GM12864 (cell line): ENCODE measurements at places on chromosomes 7 and 10.

- DNase-seq = no peak
Measured at GRCh38 chr10:119523895-119524719, 18.4 kb downstream of the RGS10 start.

- no peak for DNase-seq
Measured at GRCh38 chr7:90772410-90772809, 176.3 kb downstream of the CDK14 start.

DNA sequence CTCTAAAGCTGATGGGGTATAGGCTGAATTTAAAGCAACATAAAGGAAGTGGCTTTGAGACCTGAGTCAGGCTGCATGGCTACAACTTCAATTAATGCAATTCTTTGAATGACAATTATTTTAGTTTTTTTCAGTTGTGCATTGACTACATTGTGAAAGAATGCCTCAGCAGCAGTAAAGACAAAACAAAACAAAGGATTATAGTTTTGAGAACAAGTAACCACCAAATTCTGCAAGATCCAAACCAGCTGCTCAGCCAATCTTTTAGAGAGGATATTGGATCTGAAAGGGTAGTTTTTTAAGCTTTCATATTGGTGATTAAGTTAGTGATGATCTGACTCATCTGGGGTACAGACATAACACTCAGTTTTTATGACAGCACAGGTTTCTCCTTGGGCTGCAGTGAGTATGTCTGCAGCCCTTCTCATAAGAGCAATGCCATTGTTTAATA is 40.6 kb upstream of the ABCA13 start:
- no peak for DNase-seq

DNA sequence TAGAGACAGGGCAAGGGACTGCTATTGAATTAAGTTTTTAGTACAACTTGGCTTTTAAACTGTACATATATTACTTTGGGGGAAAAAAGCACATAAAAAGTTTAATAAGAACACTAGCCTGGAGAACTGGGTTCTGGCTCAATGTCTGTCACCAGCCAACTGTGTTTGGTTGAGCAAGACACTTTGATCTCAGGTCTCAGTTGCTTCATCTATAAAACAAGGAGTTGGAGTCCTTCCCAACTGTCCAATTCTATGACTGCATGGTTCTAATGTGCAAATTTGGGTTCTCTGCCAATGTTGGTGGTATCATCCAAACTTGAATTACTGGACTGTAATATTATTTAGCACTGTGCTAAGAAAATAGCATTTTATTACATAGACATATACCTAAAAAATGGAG is 50.3 kb downstream of the ATXN7L1 start:
- DNase-seq = no peak

DNA sequence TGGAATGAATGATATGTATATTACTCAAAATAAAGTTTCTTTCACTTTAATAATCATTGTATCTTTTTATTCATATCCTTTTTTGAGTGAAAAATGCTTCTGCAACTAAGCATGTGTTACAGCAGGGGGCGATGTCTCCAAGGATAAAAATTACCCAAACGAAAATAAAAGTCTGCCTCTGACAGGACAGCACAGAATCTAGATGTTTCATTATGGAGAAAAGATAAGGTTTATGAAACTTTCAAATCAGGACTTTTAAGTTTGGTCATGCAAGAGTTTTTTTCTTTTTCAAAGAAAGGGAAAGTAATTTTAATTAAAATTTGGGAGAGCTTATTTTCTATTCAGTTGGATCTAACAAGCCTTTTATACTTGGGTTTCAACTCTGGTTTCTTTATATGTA is 48.4 kb downstream of the TES start:
- DNase-seq = peak; percentile 30

DNA sequence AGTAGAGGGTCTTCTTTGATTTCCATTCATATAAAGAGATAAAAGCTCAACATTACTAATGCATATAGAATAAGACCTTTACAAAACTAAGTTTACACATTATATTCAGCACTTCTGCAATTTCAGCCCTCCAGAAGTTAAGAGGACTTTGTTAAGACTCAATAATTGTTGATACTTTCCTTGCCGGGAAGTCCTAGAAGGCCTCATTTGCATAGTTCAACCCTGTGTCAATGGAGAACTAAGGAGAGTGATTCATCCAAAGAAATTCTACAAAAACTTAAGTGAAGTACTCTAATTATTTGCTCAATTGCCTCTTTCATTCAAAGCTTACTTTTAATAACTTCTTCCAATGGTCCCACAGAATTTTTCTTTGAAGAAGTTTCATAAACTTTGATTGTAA is 1060.3 kb upstream of the CELF2 start:
- DNase-seq = no peak

DNA sequence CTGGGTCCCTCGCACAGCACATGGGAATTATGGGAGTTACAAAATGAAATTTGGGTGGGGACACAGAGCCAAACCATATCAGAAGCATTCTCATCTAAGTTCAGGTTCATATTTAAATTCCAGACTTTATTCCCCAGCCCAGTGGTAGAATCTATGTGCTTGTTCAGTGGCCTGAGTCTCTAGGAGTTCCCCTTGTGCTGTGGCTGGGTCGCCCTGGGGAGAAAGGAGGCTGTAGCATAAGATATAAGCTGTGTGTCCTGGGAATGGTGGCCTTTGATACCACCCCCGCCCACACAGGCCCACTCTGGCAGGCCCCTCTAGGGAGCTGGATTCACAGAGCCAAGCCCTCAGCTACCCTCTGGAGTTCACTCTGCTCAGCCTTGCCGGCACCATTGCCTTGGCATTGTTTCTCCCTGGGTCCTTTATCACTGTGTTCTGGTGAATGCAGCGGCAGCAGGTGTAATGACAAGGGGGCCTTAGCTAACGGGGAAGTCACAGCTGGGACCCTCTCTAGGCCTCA is 64.2 kb downstream of the MINDY4 start:
- DNase-seq = no peak

DNA sequence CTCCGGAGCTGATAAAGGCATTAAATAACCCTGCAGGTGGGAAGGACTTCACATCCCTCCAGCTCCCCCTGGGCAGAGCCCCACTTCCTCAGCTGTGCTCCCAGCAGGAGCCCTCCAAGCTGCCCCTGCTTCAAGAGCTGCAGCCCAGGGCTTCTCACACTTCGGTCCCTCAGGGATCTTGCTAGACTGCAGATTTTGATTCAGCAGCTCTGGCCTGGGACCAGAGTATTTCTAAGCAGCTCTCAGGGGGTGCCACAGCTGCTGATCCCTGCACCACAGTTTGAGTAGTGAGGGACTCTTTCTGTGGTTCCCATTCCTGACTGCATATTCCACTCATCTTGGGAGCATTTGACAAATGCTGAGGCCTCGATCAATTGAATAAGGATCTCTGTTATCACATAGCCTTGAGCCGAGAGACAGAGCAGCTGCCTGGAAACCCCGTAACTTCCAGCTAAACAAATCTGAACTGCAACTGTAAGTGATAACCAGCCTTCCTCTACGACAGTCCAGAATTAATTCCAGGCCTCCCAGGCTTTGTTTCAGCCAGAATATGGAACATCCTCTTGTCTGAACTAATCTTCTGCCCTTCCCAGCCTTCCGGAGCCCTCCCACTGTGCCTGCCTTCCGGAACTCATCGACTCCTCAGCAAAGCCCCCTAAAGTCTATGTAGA is 161.4 kb downstream of the CCDC3 start:
- DNase-seq = no peak

DNA sequence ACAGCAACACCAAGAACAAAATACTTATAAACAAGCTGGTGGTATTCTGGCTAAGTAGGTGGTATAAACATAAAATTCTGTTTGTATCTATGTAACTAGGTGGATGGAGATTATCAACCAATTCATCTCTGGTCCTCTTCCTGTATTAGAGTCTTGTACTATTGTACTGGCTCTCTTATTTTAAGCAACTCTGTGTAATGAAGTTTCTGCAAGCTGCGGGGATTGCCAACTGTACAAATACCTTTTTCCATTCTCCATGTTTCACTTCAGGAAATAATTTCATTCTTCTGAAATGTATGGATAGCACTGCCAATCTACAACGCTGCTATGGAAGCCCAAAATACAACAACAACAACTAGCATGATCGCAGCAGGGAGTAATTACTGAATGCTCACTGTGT is 44.8 kb downstream of the JAZF1 start:
- no peak for DNase-seq

- DNase-seq = no peak
Measured at GRCh38 chr10:95835149-95835860, 72.5 kb upstream of the CC2D2B start.

DNA sequence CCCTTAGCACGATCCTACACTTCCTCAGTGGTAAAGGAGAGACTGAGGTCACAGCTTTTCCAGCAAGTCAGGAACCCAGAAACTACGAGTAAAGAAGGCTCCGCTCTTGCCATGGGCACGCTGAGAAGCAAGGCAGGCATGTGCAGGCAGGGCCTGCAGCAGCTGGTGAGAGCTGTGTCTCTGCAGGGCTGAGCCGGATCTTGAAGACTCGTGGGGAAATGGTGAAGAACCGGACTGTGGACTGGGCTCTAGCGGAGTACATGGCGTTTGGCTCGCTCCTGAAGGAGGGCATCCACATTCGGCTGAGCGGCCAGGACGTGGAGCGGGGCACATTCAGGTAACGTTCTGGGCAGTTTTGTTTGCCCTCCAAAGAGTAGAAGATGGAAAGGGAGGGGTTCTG is 51.9 kb upstream of the ZMIZ2 start:
- no peak for DNase-seq

DNA sequence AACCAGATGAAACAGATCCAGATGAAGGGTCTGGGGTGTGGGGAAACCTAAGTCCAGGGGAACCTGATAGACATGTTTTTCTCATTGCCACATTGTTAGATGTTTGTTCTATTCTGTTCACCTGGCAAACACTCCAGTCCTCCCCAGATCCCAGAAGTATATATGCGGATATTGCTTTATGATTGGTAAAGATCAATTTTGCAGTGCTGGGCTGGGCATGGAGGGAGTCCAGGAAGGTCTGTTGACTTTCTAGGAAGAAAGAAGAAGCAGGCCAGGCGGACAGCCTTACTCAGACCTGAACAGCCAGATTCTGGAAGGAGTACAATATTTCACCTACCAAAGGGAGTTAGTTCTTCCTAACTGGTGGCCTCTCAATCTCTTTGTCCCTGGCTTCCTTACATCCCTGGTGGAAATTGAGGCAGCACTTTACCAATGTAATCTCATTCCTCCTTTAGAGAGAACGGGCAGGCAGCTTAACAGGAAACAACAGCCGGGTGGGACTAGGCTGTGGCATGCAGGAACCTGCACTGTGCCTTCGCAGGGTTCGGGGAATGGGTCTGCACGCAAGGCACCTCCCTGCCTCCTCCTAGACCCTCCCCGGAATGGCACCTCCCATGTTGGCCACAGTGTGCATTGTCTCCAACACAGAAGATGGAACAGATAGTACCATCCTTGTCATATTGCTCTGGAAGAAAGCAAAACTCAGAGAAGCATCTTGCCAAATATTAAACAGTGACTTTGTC is 930 bp downstream of the GIMAP6 start:
- DNase-seq = no peak

DNA sequence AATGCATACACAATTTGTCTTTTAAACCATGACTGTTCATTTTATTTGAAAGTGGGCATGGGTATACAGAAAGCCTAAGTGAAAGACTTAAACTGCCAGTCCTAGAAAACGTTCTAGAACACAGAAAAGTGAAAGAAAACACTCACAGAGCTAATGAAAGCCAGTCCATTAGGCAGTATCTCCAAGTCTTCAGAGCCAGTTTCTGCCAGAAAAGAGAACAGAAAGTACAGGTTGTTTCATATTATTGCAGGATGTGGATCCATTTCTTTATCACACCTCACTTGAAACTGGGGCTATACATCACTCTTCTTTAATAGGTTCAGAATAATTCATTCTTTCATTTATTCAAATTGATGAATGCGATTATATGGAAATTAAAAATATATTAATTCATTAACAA is 7.7 kb downstream of the PON1 start:
- no peak for DNase-seq

DNA sequence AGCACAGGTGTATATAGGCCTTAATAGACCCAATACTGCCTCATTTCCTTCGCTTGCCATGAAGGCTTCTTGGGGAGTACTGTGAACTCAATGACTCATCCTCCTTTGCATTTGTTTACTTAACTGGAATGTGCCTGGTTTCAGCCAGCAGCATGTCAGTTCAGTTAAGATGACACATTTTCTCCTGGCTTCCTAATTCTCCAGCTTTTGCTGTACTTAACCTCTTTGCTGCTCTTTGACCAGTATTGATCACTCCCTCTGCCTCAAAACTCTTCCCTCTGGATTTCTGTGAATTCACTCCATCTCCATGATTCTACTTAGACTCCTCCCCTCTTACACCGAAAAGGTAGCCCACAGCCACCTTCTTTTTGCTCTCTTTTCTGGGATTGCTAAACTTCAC is 135.7 kb downstream of the MAGI2 start:
- DNase-seq = no peak

DNA sequence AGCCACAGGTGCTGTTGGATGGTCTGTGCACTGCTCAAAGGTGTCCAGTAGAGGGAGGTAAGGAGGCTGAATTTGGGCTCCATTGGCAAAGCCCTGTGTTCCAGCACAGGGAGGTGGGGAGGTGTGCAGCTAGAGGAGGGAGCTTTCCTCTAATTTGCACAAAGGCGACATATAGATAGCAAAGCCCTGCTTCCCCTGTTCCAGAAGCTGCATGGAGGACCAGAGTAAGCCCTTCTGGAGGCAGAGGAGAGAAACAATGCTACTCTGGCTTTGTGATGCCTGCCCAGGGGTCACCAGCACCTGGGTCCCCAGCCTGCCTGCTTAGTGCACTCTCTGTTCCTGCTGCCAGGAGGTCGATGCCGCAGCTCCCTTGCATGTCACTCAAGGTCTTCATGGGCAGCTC is 3.4 kb upstream of the ARHGAP22 start:
- peak; percentile 30 for DNase-seq

- DNase-seq = no peak
Measured at GRCh38 chr7:92705831-92706230, 115.6 kb upstream of the FAM133B start.

DNA sequence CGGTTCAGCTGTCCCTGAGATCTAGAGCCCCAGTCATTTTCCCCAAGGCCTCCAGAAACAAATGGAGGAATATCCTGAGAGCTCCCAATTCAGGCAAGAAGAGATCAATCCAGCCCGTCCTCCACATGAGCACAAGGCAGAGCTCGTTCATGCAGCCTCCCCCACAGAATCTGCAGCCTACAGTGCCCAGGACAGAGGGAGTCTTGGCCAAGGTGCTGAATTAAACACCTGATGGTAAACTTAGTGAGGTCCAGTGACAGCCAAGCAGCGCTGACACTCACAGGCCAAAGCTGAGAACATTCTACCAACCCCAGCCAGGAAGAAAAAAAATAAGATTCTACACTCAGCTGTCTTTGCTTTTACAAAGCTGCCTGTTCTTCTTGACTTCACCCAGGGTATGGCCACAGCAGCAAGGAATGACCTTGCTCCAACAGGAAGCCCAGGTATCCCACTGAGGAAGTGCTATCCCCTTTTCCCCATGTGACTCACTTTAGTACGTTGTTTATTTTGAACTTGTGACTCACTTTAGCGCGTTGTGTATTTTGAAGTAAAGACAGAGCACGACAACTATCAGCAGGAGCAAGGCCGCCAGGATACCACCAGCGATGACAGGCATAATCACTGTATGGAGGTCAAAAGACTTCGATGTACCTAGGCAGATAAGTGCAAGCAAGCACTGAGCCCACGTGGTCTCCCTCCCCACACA is 4.4 kb upstream of the CUZD1 start:
- DNase-seq = no peak
